Fibroblast of upper back skin (primary cell): ENCODE measurements at places on chromosomes 12 and 14.

DNA sequence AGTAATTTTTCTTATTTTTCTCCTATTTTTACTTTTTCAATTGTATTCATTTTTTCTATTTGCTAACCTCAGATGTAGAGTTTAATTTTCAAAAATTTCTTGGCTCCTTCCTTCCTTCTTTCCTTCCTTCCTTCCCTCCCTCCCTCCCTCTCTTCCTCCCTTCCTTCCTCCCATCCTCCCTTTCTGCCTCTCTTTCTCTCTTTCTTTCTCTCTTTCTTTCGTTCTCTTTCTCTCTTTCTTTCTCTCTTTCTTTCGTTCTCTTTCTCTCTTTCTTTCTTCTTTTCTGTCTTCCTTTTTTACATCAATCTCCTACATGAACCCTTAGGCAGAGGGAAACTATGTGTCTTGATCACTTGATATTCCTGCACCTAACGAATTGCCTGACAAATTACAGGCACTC is 12.4 kb upstream of the GYS2 start:
- DNase-seq, result no peak

- peak; percentile 6 for DNase-seq
These were observed 823 bp downstream of the ATG2B start for GRCh38 chr14:96362071-96362964.

- no peak for DNase-seq
These were observed 29.3 kb downstream of the ZCRB1 start for GRCh38 chr12:42296503-42297109.

DNA sequence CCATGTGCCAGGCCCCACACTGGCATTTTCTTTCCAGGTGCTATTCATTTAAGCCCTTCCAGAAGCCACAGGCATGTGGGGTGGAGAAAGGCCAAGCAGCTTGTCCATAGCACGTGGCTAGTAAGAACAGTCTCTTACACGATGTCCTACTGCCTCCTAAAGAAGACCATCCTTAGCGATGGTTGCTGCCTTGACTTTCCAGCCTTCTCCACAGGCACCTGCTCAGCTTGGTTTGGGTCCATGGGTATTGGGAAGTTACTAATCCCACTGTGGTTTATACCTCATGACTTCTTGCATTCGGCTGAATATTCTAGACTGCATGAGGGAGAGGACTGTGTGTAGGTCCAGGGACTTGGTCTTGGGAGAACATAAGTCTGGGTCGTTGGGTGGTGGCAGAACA is 49.2 kb downstream of the NINJ2 start:
- no peak for DNase-seq

- no peak for DNase-seq
These were observed 6.8 kb downstream of the PFKM start for GRCh38 chr12:48125985-48126384.

GRCh38 chr12:72547573-72547972 is 275.4 kb downstream of the TRHDE start:
- DNase-seq, result peak; percentile 60
